T-cell (primary cell): ENCODE measurements at places on chromosomes 2 and 18.

GRCh38 chr2:160928854-160929301 is 231.3 kb upstream of the TANK start:
- H3K4me1 ChIP-seq, result no peaks in the 10 kb centered on the region
- H3K4me3 ChIP-seq, result no peak overlapping the region
- DNase-seq, result no peak
- no peaks in the 10 kb centered on the region for H3K36me3 ChIP-seq
- H3K27ac ChIP-seq, result no peak overlapping the region

DNA sequence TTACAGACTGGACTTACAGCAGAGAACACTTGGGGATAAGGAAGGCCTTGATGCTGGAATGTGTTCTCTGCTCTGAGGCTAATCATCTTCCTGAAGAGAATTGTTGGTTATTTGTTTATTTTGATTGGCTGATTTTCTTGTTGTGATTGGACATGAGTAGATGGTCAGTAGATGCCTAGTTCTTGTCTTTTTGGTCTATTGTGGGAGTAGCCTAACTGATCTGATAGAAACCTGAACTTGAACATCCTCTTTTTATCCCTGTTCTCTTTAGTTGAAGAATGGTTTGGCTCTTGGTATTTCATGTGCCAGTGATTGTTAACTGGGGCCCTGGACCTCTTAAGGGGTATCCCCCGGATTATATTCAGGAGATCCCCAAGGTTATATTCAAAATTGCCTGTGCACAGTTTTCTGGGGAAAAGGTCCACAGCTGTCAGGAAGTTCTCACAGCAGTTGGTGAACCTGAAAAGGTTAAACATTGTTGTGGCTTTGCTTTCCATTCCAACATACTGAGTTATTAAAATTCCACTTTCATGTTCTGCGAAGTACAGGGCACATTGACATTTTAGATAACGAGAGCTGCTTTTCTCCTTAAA is 13.6 kb downstream of the TWSG1 start:
- no peaks in the 10 kb centered on the region for H3K36me3 ChIP-seq
- H3K27ac ChIP-seq, result no peak overlapping the region
- no peak overlapping the region for H3K4me3 ChIP-seq
- no peaks in the 10 kb centered on the region for H3K27me3 ChIP-seq

GRCh38 chr2:148493822-148494563 is 150.6 kb upstream of the EPC2 start:
- peaks cover 9% of the 10 kb centered on the region for H3K36me3 ChIP-seq
- H3K4me1 ChIP-seq, result no peaks in the 10 kb centered on the region
- no peak for DNase-seq
- no peaks in the 10 kb centered on the region for H3K27me3 ChIP-seq
- no peak overlapping the region for H3K27ac ChIP-seq

GRCh38 chr2:163736433-163737189 is 803 bp upstream of the FIGN start:
- no peak for DNase-seq
- H3K36me3 ChIP-seq, result no peaks in the 10 kb centered on the region
- H3K4me1 ChIP-seq, result no peaks in the 10 kb centered on the region
- H3K27me3 ChIP-seq, result peaks cover 10% of the 10 kb centered on the region
- no peak overlapping the region for H3K27ac ChIP-seq

DNA sequence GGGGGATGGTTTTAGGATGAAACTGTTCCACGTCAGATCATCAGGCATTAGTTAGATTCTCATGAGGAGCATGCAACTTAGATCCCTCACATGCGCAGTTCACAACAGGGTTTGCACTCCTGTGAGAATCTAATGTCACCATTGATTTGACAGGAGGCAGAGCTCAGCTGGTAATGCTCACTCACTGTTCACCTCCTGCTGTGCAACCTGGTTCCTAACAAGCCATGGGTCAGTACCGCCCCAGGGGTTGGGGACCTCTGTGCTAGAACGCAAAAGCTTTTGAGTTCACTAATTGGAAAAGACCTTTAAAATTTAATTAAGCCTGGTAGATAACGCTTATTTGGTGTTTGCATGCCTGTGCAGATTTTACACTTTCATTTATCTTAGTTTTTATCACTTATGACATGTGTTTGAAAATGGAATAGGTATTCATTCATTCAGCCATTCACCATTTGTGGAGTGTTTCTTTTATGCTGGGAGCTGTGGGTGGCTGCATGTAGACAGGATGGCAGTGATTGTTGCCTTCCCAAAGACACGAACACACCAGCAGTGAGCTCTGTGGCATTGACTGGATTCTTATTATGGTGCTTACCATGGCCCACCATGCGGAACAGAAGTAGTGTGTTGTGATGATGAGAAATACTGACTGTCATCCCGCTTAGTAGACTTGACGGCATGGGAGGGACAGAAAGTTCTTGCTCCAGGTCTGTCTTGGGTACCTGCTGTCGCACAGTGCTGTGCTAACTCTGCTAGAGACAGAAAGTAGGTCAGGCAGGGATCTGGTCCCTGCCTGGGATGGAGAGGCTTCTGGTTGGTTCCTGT is 6.4 kb downstream of the RAB31 start:
- H3K27ac ChIP-seq, result no peak overlapping the region
- peaks cover 36% of the 10 kb centered on the region for H3K27me3 ChIP-seq
- no peaks in the 10 kb centered on the region for H3K36me3 ChIP-seq
